ENCODE measurements at places on chromosomes 7 and 10.

- DNase-seq = no peak
Measured at GRCh38 chr7:104981672-104982037, 32.4 kb upstream of the KMT2E start.

- DNase-seq = no peak
Measured at GRCh38 chr10:72665925-72666324, 26.0 kb upstream of the MCU start.

- peak; percentile 10 for DNase-seq
Measured at GRCh38 chr7:64884913-64885370, 18.1 kb upstream of the ZNF273 start.

GRCh38 chr10:47409171-47409865, 25.2 kb upstream of the ZNF488 start:
- DNase-seq = peak; percentile 91

DNA sequence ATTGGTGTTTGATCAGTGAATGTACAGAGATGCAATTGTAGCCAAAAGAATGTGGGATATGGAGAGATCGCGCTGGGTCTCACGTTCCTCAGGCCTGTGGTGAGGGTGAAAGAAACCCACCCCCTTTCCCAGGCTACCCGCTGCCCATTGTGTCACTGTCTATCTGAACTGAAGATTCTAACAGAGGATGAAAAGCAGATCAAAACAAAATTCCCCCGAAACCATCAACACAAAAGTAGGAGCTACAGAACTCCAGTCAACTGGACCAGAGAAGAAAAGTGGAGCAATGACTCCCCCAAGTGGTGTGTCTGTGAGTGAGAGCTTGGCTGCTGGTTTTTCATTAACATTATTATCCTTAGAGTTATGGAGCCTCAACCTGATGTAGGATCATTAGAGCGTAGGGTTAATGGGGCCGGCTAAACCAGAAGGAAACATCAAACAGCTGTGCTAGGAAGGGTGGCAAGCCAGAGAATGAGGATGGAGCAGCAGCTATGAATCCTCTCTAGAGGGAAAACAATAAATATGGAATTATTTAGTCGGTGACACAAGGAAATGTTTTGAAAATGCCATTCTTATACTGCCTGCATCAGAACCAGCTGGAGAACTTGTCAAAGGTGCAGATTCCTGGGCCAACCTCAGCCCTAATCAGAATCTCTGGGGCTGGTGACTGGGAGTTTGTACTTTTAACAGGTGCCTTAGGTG, 38.3 kb downstream of the AKR1B1 start:
- DNase-seq = no peak

DNA sequence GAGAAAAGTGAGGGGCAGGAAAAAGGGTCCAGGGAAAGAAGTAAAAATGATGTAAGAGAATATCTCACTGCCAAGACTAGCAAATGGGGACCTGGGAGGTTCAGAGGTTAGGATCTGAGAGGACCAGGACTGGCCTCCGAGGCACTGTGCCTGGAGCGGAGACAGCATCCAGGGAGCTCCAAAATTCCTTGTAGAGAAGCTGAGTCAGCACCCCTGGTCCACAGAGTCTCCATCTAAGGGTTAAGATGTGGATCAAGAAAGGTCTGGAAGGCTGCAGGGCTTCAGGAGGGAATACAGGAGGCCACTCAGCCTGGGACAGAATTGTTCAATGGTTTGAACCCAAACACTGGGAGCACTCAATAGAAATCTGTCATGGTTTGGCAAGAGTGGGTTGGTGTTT, 30.6 kb downstream of the ZNF503 start:
- no peak for DNase-seq

DNA sequence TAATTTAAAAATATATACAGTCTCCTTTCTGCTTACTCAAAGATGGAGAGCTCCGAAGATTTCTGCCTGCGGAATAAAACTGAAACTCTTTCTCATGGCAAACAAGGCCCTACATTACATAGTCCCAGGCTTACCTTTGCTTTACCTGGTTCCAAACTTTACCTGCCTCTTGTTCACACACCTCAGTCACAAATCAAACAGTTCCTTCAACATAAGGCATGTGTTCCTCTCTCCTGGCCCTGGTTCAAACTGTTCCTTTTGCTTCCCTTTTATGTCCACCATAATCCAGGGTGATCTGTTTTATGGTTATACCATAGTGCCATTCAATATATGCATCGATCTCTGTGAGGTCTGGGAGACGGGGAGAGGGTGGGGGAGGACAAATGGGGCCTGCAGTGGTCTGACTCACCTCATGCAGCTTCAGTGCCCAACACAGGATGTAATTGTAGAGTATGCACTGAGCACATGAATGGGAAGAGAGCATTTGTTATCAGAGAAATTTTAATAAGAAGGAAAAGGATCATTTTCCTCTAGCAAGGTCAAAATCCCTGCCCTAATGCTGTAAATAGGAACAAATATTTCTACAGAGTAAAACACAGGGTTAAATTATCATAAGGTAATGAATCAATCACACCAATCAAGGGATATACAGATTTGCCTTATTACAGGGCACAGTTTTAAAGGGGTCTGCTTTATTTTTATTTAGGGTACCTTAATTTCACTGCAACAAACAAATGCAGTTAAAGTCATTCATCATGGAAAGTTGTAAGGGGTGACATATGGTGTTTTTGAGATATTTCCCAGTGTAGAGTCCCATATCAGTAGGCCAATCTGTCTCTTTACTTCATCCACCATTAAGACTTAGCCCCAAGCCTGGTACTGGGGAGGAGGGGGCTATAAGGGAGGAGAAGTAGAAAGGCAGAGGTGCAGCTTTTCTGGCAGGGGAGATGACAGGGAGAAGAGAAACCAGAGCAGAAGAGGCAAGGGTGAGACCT, 88.8 kb upstream of the PDE1C start:
- no peak for DNase-seq

DNA sequence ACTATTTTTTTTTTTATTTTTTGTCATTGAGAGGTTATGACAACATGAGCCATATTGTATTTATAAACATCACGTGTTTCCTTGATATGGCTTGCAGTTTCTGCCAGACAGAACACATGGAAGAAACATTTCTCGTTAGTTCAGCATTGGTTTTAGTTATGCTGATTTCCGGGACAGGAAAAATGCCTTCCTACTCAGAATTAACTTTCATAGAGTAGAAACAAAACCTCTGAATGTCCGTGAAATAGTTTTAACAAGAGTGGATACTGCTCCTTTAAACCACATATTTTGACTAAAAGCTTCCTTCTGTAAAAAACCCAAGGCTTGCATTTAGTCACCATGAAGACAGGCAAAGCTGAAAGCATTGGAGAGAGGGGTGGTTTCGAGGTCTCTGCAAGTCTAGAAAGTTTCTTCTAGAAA, 240.4 kb downstream of the KIAA1217 start:
- DNase-seq = no peak

DNA sequence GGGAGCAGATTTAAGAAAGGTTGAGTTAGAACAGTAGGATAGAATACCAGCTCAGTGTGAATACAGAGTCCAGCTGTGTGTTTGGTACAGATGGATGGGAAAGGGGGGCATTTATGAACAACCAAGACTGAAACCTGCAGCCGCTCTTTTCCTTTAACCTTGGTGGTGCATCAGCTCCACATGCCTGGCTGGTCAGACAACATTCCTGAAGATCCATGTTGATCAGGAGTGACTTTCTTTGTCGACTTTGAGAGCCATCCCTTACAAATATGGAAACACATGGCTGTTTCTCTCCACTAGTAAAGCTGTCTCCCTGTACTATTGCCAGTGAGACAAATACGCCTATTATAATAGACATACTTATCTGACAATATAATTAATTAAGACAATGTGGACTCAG, 476.5 kb upstream of the IGFBP3 start:
- no peak for DNase-seq

- DNase-seq = no peak
Measured at GRCh38 chr10:116270126-116270770, 2.8 kb downstream of the GFRA1 start.

DNA sequence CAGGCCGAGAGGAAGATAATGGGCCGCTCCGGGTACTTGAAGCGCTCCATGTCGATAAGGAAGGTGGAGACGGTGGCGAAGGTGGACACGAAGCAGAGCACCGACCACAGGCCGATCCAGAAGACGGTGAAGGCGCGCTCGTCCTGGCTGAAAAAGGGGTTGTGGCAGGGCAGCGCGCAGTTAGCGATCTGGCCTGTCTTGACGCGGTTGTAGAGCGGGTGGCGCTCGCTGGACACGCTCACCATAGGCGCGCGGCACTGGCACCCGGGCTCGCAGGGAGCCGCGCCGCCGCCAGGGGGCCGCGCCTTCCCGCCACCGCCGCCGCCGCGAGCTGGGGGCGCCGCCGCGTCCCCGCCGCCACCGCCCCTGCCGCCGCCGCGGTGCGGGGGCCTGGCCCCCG, 1.6 kb downstream of the FZD8 start:
- DNase-seq = no peak

- DNase-seq = no peak
Measured at GRCh38 chr10:51447119-51447518, 252.3 kb downstream of the CSTF2T start.

- no peak for DNase-seq
Measured at GRCh38 chr7:20206104-20206896, 10.9 kb downstream of the MACC1 start.
